Frontal cortex (tissue), 4 donors: ENCODE measurements at places on chromosomes 2 and 18. TPM values are rescaled to one million over a fixed set of nuclear protein-coding genes. Genes with fewer than 3 reads are reported as not detected.

DNA sequence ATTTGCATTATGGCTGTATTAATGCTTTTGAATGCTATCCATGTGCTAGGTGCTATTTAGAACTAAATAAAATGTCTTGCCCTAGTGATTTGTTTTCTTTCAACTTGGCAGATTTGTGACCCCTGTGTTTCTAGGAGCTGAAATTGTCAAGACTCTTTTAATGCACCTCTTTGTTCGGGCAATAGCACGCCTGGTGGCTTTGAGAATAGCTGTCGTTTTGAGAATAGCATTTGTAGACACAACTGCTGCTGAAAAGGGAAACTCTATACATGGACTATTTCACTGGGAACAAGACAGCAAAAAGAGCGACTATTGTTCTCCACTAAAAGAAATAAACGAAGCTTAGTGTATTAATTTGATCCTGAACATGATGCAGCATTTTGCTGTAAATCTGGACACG, 352.1 kb upstream of the ZNF521 start:
- DNase-seq, result no peak

- DNase-seq, result no peak
These were observed 119.1 kb downstream of the CCDC74A start for GRCh38 chr2:131646669-131647297.

DNA sequence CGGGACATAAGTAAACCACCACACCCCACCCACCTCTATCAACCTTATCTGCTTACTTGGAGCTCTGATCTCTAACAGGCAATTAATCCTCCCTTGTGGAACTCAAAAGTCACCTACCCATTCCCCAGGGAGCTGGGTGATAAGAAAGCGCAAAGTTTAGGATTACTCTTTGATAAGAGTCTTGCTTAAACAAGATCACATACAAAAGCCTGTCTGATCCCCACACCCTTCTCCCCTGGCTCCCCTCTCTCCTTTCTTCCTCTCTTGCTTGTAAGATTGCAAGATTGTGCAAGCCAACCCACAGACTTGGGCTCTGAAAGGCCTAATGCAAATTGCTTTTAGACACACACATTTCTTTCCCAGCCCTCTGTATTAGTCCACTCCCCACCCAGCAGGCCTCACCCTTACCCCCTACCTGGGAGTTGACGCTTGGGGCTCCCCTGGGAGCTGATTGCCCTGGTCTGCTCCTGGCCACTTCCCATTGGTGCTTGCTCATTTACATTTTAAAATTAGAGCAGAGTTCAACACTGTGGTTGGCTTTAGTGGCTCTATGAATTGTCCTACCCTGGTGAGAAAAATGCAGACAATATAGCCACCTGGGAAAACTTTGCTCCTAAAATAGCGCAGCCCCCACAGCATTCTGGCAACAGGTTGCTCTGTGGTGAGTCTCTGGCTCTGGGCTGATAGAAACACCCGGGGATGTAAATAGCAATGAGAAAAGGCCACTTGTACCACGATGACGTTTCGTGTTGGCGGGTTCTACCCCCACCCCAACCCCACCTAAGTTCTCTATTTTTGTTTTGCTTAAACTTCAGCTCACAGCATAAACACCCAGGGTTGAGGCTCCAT, 92.8 kb upstream of the MSH2 start:
- no peak for DNase-seq

The TLX2 gene
- not detected for total RNA-seq

DNA sequence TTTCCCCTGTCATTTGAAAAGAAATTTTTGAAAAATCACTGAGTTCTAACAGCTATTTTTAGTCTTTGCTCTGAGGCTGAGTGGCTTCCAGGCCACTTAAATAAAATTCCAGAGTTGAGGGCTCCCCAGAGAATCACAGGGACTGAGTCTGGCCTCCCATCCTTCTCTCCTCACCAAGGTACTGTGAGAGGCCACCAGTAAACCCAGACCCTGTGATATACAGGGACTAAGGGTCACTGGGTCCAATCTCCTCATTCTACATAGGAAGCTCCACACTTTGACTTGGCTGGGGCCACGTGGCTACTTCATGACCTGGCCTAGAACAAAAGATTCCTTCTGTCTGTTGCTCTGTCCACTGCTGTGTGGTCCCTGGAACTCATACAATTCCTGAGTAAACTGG, 123.2 kb upstream of the CDCA7 start:
- no peak for DNase-seq

GRCh38 chr18:48186861-48187260, 222.3 kb downstream of the ZBTB7C start:
- no peak for DNase-seq

DNA sequence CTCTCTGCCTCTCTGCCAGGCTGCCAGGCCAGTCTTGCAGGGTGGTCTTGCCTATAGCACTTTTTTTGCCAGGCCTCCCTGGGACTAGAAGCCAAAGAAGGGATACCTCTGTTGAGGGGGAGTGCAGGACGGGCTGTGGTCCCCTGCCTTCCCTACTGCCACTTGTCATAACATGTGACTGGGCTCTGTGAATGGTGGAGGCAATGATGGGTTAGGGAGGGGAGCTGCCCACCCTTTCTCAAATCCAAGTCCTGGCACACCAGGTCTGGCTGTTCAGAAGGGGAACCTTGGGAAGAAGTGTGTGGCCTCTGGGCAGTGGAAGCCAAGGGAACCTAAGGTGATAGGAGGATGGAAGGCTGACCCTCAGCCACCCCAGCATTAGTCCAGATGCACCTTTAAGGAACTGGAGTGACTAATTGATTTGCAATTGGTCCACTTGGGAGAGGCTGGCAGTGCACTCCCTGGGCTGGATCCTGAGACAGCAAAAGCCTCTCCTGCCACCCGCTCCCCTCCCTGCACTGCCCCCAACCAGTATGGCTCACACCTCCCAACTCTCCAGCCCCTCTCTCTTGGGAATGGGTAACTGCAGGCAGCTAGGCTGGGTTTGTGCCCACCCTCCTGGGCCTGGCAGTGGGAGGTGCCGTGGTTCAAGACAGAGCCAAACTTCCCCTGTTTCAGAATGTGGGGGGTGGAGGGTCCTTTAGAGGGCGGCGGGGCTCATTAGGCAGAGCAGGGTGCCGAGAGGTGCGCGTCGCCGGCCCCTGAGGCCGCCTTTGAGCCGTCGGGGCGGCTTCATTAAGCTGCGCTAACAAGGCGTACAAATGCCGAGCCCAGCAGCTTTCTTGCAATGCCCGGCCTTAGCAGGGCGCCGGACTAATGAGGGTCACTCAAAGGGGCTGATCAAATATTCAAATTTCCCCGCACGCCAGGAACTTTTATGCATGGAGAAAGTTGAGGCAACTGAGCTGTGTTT, 4.5 kb upstream of the SIX3 start:
- DNase-seq, result no peak

- no peak for DNase-seq
These were observed 18.0 kb downstream of the COLEC11 start for GRCh38 chr2:3612639-3613523.

- DNase-seq, result no peak
These were observed 212.9 kb downstream of the FAM210A start for GRCh38 chr18:13513481-13513880.

The KIF1A gene
- total RNA-seq, result 146 TPM

The GPBAR1 gene
- total RNA-seq, result not detected

DNA sequence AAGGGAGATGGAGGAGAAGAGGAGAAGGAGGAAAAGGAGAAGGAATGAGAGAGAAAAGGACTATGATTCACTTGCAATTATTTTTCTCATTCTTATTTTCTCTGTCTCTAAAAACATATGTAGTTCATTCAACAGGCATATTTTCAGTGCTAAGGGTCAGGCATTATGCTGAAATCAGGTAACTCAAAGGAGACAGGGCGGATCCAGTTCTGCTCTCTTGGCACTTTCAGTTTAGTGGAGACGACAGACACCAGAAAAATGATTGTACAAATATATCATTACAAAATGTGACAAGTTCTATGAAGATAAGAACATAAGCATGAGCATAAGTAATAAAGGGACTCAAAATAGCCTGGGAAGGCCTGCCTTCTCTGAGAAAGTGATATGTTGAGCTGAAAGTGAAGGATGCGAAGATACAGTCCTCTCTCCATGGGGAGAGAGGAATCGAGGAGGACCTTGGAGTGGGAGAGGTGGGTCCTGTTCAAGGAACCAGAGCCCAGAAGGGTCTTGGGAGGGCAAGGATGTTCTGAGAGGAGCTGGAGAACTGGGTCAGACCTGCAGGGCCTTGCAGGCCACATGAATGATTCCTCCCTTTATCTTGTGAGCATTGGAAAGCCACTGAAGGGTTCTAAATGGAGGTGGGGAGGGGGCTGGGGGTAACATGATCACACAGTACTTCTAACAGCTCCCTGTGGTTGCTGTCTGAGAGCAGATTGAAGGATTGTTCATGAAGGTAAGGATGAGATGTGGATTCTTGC, 58.6 kb upstream of the TMEM17 start:
- no peak for DNase-seq

The POTEI gene
- total RNA-seq, result under 0.01 TPM

The CYP26B1 gene
- total RNA-seq, result 0.82 TPM

DNA sequence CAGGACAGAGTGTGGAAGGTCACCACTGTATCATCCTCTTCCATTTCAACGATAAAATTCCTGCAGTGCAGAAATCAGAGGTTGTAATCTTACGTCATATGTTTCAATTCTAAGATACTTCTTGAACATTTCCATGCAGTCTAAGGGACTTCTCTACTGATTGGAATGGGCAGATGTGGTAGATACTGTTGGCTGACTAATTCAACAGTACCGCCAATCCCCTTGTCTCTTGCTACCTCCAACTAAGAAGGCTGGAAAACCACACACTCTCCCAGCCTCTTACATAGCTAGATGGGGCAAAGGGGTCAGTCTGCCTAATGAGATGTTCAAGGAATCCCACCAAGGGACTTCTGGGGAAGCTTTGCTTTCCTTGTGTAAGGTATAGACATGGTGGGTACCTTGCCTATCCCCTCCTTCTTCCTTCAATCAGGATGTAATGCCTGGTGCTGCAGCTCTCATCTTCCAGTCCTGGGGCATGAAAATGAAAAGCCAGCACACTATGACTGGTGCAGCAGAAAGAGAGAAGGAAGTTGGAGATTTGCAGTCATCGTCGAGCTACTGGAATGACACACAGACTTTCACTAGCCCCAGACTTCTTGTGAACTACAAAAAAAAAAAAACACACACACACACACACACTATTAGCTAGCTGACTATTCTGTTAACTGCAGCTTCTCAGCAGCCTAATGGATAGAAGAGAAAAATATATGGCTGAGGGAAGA, 84.1 kb downstream of the ALPK2 start:
- no peak for DNase-seq

The ZAP70 gene
- total RNA-seq, result 0.82 TPM

GRCh38 chr18:79772865-79773696, 24.7 kb upstream of the KCNG2 start:
- no peak for DNase-seq

DNA sequence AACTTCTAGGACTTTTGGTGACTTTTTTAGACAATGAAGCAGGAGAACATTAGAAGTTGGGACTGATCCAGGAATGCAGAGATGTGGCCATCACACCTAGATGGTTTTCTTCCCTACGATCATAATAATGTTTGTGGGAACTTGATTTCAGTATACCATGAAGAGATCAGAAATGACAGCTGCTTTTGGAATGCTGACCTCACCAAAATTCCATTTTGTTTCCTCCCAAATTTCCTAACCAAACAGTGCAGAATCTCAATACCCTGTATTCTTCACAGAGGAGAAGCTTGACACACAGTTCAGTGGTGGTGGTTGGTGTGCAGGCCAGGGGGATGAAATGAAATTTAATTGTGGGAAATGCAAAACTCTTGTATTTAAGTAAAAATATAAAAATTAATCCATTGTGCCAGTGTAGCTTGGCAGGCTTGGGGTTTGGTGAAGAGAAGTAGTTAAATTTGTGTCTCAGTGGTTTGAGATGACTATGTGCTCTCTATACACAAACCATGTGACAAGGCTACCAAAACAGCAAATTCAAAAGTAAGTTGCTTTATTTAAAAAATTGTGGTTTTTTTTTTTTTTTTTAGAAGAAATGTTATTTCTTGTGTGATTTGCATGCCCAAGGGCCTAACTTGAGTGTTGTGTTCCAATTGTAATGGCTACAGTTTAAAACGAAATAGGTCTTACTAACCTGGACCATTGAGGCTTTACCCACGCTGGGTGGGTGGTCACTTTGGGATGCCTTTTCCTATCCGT, 252.4 kb downstream of the LPIN1 start:
- DNase-seq, result no peak

The LGALSL gene
- 66.9 TPM for total RNA-seq

- no peak for DNase-seq
These were observed 339.8 kb downstream of the ZEB2 start for GRCh38 chr2:144180131-144180530.

DNA sequence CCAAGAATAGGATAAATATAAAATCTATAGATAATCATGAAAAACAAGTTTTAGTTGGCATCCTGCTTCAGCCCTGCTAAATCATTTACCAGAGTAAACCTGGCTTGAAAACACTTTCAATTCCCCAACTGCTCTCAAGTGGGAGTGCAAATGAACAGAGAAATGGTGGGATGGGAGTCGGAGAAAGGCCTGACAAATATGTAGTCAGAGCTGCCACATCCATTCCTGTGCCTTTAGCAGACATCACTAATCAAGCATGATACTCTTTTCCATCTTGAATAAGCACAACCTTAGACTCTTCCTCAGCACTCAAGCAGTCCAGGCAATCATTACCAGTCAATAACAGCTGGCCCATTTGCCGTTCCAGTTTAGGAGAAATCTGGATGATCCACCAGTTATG, 101.3 kb downstream of the ANKRD44 start:
- no peak for DNase-seq

DNA sequence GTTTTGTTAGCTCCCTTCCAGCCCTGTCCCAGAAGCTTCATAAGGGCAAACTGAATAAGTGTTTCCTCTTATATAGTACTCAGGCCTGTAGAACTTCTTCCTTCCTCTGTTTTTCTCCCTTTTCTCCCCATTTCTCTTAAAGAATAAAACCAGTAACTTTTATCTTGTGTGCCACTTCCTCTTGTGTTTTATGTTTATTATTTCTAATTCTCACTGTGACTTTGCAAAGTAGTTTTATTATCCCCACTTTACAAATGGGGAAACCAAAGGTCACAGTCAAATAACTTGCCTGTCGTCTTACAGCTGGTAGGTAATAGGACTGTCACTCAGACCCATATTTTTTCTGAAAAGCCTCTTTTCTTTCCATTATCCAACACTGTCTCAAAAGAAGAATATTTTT, 42.4 kb downstream of the RBBP8 start:
- DNase-seq, result no peak

The KIF5C gene
- total RNA-seq, result 388 TPM

DNA sequence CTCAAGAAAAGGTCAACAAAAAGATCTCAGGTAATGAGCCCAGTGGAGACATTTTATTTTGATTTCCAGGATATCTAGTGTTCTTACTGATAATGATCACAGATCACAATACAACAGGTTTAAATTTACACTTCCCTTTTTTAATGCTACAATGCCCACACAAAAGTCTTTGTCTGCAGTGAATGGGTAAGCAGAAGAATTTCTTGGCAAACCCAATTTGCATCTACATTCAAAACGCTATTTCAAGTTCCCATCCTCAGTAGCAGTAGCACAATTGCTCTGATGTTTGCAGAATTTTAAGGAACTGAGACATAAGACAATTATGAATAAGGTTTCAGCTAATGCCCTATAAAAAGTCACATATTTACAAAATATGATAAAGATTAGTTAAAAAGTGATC, 929.4 kb upstream of the PIK3C3 start:
- no peak for DNase-seq

GRCh38 chr2:56132138-56132537, 51.7 kb upstream of the CCDC85A start:
- DNase-seq, result peak; percentile 25
